Motor neuron (in vitro differentiated cells): ENCODE measurements at places on chromosomes 11 and 22. TPM values are rescaled to one million over a fixed set of nuclear protein-coding genes. Genes with fewer than 3 reads are reported as not detected.
A peak's percentile ranks its signal among the peaks of the same experiment; 100 is the strongest.

- ATAC-seq, result no peak
Observed at GRCh38 chr11:132909021-132909606, 623.2 kb downstream of the OPCML start.

DNA sequence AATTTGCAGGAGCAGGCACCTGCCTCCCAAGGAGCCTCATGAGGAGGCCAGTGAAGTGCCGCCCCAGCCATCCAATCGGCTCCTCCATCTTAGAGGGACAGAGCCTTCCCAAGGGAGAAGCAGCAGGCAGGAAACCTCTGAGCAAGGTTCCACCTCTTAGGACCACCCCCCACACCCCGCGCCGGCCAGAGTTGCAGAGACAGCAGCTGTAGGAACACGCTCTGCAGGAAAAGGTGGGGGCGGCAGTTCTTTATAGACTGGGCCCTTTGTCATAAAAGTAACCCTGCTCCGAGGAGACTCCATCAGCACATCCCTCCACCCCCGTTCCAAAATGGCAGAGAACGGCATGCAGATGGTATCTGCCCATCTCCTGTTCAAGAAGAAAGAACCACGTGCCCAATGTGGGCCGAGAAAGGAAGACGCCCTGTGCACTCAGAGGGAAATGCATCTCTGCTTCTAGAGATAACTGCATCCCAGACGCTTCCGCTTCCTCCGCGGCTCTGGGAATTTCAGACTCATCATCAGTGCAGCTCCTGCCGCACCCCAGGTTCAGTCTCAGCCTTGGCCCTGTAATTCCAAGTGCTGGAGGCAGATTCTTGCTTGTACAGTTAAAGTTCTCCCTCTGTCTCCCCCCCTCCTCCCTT lies 98.5 kb downstream of the SPATA19 start:
- peak; percentile 50 for ATAC-seq

GRCh38 chr22:27490080-27490479 lies 311.5 kb downstream of the MN1 start:
- no peak for ATAC-seq

DNA sequence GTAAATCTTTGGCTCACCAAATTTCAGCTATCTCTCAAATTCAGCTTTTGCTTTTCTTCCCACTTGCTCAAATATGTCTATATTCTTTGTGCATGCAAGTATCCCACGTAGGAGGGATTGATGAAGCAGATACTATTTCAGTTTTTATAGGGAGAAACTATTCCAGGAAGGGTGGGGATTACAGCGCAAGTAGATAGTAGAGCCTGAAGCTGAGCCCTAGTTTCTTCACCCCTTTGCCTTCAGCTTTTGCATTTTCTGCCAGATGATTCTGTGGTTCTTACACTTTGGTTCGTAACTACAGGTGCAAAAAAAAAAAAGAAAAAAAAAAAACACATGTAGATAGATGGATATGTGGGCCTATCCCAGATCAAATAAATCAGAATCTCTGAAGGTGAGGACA lies 3.1 kb upstream of the ACP2 start:
- ATAC-seq, result no peak

- no peak for ATAC-seq
Observed at GRCh38 chr11:115649461-115649860, 145.2 kb upstream of the CADM1 start.

- no peak for ATAC-seq
Observed at GRCh38 chr11:108063410-108063809, 54.7 kb downstream of the CUL5 start.

DNA sequence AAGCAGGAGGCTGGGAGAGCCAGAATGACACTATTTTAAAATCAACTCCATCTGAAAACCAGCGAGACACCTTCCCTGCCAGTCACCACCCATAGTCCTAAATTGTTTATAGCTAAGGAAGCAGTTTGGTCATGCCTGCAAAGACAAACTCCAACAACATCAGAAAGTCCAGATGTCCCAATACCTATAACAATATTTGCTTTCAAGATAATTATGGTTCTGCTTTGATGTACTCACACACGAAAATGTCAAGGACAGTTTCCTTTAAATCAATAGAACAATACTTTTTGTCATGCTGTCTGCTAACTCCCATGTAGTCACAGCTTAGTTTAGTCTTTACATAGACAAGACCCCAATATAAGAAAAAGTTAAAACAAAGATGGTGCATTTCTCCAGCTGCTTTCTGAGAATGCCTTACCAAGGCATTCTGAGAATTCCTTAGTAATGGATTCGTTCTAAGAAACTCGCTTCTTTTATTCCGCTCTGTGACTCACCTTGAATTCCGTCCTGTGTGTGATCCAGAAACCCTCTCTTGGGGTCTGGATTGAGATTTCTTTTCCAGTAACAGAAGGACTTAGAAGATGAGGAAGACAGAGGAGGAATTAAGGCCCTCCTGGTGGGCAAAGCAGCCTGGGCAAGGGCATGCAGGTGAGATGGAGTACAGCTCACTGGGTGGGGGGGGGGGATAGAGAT lies 9.6 kb upstream of the SCGB2A2 start:
- no peak for ATAC-seq

GAS2L1 gene
- 0.55 and 0.78 TPM in 2 replicates for total RNA-seq

NRGN gene
- 1.4 and 2.8 TPM in 2 replicates for total RNA-seq

CHST1 gene
- total RNA-seq, result 5.1 and 9.0 TPM in 2 replicates

UBASH3B gene
- total RNA-seq, result 0.72 and 2.4 TPM in 2 replicates

OR8G5 gene
- total RNA-seq, result 0.31 TPM in 1 of 2 replicates, not detected in the other

SLC37A4 gene
- total RNA-seq, result 6.1 and 7.5 TPM in 2 replicates
